Right cardiac atrium (tissue), 5 donors: ENCODE measurements at places on chromosomes 16 and 17. TPM values are rescaled to one million over a fixed set of nuclear protein-coding genes. Genes with fewer than 3 reads are reported as not detected.
A peak's percentile ranks its signal among the peaks of the same experiment; 100 is the strongest.

TP53TG3D gene
- total RNA-seq, result 1.3 TPM

CLDN7 gene
- 3.4 TPM for total RNA-seq

IGSF6 gene
- total RNA-seq, result 1.6 TPM

ABCC6 gene
- total RNA-seq, result 5.7 TPM

GRCh38 chr16:87506423-87507350 is 13.9 kb upstream of the ZCCHC14 start:
- DNase-seq, result no peak

GRCh38 chr17:49993423-49994060 is 1.5 kb downstream of the DLX3 start:
- peak; percentile 59 for DNase-seq

GRCh38 chr17:75875182-75875939 is 3.0 kb downstream of the TRIM47 start:
- DNase-seq, result peak; percentile 72

GRCh38 chr16:84603940-84604339 is 13.9 kb downstream of the COTL1 start:
- no peak for DNase-seq

- no peak for DNase-seq
These were observed 2.3 kb downstream of the RPRML start for GRCh38 chr17:46976626-46977270.

DNA sequence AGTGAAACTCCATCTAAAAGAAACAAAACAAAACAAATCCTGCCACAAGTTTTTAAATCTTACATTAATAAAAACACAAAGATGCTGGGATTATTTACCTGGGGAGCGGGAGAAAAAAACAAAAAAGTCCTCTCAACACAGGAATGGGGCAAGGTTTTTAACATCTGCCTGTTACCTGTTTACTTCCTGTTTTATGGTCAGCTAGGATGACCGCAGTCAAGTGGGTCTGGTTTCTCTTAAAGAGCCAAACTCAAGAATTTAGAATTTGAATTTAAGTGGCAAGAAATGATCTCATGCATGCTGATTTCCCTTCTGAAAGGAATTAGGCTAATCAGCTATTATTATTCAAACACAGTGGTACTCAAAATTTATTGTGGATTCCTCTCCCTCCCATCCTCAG is 39.7 kb upstream of the TBC1D3K start:
- DNase-seq, result no peak

- no peak for DNase-seq
These were observed 11.1 kb downstream of the CCDC57 start for GRCh38 chr17:82201498-82201910.
